ENCODE measurements at places on chromosomes 7 and 10.
A peak's percentile ranks its signal among the peaks of the same experiment; 100 is the strongest.

DNA sequence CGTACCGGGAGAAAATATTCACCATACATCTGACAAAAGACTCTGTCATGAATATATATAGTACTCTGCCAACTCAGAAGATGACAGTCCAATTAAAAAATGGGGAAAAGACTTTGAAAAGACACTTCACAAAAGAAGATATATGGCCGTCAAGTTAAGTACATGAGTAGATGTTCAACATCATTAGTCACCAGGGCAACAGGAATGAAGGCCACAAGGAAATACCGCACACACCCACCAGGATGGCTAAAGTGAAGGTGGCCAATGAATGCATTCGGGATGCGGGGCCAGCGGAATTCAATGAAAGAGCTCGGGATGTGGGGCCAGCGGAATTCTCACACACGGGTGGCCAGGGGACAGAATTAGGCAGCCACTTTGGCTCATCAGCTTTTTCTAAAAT lies 42.2 kb downstream of the MAD1L1 start:
- peak; percentile 60 for DNase-seq

GRCh38 chr7:28383975-28384374 lies 28.3 kb upstream of the CREB5 start:
- no peak for DNase-seq

GRCh38 chr10:127899766-127900387 lies 7.0 kb upstream of the PTPRE start:
- DNase-seq: no peak

- no peak for DNase-seq
Measured at GRCh38 chr7:125490167-125490566, 560.5 kb upstream of the POT1 start.

GRCh38 chr7:41640487-41640886 lies 62.4 kb downstream of the INHBA start:
- DNase-seq: peak; percentile 8

DNA sequence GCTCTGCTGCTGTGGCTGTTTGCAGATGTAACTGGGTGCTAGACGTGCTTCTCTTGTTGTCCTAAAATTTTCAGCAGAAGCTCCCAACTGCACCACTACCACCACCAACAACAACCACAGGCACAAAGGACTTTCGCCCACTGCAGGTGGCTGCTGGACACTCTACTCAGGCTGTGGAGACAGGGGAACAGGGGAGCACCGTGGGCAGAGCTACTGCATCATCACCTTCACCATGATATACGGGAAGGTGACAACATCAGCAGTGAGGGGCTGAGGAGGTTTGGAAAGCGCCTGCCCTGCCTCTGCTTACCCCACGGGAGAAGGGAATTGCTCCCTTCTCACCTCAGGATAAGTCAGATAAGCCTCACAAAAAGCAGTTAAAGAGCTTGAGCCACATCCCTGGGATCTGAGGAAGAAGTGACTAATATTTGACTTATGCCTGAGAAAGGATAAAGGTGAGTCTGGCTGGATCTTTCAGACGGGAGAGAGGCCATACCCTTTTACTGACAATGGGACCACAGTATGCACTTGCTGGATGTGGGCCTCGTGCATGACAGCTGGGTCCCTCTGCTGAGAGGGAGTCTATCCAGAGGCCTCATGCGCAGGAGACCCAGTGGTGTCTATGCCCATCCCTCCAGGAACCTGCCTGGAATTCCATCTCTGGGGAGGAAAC lies 217.6 kb downstream of the KLF6 start:
- DNase-seq: no peak

DNA sequence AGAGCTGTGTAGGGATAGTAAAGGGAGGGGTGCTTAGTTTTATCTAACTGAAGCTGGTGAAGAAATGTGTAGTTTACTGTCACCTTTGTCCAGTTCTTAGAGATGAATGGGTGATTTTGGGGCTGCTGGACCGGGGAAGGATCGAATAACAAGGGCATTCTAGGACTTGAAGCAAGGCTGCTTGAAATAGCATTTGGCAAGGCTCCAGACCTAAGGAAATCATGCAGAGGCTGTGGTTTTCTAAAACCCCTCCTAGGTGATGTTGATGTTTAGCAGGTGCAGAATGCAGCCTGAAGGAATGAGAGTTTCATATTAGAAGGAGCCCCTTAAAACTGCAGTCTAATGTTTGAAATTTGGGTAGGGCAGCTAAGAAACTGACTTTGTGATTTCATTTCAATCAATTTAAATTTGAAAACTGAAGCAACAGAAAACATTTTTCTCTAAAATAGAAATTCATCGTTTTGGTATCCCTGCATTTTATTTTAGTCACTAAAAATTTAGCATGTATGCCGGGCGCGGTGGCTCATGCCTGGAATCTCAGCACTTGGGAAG lies 68.5 kb downstream of the TET1 start:
- no peak for DNase-seq

GRCh38 chr10:89744026-89744425 lies 42.6 kb downstream of the KIF20B start:
- DNase-seq: peak; percentile 29

DNA sequence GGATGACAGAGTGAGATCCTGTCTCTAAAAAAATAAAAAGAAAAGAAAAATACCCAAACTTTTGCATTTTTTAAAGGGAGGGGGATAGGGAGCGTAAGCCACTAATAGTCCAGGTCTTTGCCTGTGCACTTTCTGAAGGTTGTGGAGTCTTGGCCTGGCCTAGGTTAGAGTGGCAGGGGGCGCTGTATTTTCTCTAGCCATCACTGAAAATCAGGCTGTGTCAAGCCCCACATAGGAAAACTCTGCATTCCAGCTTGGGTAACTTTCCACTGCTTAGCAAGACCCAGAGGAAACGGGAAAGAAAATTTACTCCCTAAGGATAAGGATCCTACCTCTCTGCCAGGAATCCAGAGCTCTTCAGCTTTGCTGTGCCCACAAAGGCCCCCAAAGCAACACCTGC lies 10.5 kb upstream of the PAX4 start:
- DNase-seq: no peak

GRCh38 chr7:112025556-112025955 lies 180.6 kb downstream of the DOCK4 start:
- no peak for DNase-seq

GRCh38 chr7:42224391-42225003 lies 12.5 kb downstream of the GLI3 start:
- DNase-seq: no peak

DNA sequence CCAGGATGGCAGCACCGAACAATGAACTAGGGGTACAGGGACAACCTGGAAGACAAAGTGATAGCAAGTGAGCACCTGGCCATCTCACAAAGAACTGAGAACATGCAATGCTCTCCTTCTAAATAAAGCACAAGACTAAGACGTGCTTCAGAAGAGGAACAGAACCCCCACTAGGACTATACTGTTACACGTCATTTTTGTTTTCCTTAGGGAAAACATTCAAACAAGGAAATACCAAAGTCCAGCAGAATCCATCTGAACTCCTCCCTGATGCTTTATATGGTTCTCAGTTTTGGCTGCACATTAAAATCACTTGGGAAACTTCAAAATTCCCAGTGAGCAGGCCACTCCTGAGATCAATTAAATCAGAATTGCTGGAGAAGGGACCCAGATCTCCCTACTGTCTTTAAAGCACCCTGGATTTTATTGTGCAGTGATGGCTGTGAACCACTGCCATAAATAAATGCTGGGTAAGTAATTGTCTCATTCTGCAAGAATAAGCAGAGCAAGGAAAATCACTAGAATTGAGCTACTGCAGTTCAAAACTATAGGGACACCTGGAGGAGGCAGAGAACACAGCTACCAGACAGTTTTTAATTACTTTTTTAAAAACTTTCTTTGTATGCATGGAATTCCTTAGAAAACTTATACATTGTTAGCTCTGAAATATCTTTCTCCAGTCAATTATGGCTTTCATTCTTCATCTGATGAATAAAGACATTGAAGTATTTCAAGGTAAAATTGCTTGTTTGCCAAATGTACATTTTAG lies 866.5 kb upstream of the GHITM start:
- DNase-seq: no peak

GRCh38 chr7:18457832-18458231 lies 37.7 kb upstream of the HDAC9 start:
- DNase-seq: no peak

- DNase-seq: no peak
Measured at GRCh38 chr10:8075282-8076260, 21.1 kb downstream of the GATA3 start.

- peak; percentile 81 for DNase-seq
Measured at GRCh38 chr10:122140461-122140902, 130.6 kb upstream of the BTBD16 start.

DNA sequence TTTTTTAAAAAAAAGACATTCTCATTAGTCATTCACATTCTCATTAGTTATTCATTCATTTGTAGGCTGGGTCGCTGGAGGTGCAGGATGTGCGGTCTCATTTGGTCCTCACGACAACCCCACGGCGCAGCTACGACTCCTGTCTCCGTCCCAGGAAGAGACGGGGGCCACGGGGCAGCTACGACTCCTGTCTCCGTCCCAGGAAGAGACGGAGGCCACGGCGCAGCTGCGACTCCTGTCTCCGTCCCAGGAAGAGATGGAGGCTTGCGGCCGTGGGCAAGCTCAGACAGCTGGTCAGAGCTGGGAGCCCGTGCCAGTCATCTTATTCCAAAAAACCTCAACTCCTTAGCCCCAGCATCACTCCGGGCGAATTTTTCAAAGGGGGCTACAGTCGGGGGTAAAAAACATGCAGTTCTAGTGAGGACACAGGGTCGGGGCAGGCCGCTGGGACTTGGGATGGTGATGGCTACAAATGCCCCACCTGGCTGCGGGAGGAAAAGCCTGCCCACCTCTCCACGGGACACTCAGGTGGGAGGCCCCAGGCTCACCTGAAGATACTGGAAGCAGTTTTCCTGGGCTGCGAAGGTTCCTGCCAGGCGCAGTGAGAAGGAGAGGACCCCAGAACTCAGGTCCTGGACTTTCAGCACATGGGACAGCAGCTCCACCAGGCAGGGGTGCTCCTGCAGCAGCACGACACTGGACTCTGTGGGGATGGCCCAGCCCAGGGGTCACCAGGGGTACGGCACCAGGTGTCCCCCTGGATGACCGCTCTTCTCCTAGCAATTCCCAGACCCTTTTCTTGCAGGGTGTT lies 8.3 kb downstream of the BRAT1 start:
- DNase-seq: no peak

DNA sequence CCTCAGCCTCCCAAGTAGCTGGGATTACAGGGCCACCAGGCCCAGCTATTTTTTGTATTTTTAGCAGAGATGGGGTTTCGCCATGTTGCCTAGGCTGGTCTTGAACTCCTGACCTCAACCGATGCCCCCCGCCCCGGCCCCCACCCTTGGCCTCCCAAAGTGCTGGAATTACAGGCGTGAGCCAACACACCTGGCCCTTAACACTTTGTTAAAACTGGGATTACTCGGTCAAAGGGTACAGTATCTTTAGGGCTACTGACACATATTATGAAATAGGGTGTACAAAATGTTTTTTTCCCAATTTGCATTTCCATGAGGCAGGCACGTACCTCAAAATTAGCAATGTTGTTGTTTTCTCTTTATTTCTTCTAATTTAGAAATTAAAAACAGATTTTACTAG lies 11.5 kb downstream of the NUDT5 start:
- DNase-seq: no peak

DNA sequence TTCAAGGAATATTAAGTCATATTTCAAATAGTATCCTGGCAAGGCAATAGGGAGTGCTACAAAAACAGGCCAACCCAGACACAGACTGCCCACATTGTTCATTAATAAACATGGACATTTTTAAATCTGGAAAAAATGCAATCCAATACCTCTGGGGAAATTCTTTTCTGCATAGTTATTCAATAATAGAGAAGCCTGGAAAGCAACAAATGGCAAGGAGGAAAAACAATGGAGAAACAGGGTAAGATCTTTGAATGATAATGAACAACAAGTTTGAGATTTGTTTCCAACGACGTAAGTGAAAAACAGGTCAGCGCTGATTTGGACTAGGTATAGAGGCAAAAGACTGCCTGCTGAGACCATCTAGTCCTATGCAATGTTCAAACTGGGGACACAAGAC lies 44.7 kb upstream of the ZNF800 start:
- DNase-seq: no peak

- no peak for DNase-seq
Measured at GRCh38 chr7:102253066-102253972, 33.3 kb upstream of the SH2B2 start.

- DNase-seq: no peak
Measured at GRCh38 chr7:66321283-66321682, 116.1 kb downstream of the TPST1 start.

GRCh38 chr7:4241791-4242190 lies 440.3 kb upstream of the FOXK1 start:
- no peak for DNase-seq

- no peak for DNase-seq
Measured at GRCh38 chr10:96904648-96905047, 72.5 kb downstream of the LCOR start.

GRCh38 chr10:10785627-10786026 lies 232.0 kb upstream of the CELF2 start:
- peak; percentile 69 for DNase-seq

DNA sequence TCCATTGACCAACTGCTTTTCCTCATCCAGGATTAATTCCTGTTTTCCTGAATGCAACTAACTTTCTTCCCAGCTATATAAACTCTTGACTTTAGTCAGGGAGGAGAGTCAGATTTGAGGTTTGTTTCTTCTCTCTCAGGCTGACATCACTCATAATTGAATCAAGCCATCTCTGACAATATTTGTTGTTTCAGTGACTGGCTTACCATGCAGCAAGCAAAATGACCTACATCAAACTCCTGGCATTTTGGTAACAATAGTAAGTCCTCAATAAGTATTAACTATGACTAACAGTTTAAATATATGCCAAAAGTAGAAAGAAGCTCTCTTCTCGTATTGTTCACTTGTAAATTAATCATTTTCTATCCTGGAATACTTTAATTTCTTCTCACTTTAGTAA lies 625.7 kb upstream of the KCND2 start:
- DNase-seq: no peak

- peak; percentile 36 for DNase-seq
Measured at GRCh38 chr10:35470248-35470924, 134.1 kb downstream of the CCNY start.

DNA sequence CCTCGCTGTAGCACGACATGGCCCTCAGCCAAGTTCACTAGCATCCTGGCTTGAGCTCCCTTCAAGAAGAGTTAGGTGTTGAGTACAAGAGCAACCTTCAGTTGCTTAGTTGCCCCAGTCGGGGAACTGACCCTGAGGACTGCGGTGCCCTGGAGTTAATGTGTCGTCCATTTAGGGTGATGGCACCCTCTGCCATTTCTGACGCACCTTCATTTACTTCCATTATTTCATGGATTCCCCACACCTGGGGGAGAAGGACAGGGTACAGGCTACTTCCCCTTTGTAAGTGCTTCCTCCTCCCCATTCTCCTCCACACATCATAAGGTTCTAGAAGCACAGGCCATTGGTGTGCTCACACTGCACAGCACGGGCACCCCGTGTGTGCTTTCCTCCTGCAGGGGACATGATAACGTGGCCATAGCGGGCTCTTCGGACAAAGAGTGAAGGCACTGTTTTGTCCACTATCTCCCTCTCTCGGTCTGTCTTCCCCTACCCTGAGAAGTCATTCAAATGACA lies 1.8 kb downstream of the ALOX5 start:
- DNase-seq: no peak

GRCh38 chr7:20030915-20031362 lies 186.2 kb downstream of the MACC1 start:
- peak; percentile 56 for DNase-seq

GRCh38 chr10:132187430-132188138 lies 836 bp downstream of the DPYSL4 start:
- DNase-seq: peak; percentile 39

GRCh38 chr7:84624927-84625326 lies 430.3 kb upstream of the SEMA3A start:
- no peak for DNase-seq
